ENCODE measurements at places on chromosomes 1 and 21.

GRCh38 chr1:239810061-239810481, 281.6 kb upstream of the FMN2 start:
- DNase-seq: no peak

- no peak for DNase-seq
These were observed 32.9 kb downstream of the FMO4 start for GRCh38 chr1:171346881-171347280.

GRCh38 chr1:86082183-86082582, 74.4 kb downstream of the COL24A1 start:
- DNase-seq: no peak

DNA sequence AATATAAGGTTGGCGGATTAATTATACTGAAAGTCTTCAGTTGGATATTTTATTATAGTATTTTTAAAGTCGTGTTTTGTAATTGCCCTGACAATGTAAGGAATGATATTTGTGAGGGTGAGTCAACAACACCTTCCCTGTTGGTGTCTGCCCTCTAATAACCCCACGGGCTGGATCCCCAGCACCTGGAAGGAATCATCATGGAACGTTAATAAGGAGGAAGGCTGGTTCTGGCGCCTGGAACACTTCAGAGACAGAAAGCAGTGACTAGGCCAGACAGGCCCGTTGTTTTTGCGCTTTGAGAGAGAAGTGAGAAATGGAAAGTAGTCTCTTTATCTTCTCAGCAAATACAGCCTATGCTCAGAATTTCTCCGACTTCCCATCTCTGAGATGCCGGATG, 31.6 kb downstream of the TEX35 start:
- DNase-seq: no peak

- DNase-seq: no peak
These were observed 47.6 kb downstream of the SSBP3 start for GRCh38 chr1:54358503-54359168.

DNA sequence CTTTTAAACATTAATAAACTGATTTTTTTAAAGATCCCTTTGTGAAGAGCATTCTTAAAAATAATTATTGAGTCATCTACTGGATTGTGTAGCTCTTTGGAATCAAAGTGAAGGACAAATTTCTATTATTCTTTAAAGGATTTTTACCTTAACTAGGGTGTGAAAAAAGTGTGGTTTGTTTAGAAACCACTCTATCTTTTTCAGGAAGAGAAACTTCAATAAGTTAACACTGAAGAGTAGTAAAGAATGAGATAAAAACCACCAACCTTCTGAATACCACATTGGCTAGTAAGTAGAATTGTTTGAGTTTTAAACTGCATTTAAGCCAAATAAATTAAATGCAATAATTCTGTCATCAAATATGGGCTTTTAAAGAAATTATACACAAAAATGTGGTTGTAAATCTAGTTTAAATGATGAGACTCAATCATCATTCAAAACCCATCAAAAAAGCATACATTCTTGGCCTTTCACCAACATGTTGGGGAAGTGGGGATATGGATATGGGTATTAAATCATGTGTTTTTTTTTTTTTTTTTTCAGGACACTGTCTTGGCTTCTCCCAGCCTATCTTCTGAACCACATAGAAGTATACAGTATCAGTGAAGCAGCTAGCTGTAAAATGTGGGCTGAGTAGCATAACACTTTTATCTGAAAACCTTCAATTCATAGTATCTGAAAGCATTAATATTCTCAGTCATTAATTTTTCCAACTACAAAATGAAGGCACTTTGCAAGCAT, 4.8 kb downstream of the S1PR1 start:
- no peak for DNase-seq

DNA sequence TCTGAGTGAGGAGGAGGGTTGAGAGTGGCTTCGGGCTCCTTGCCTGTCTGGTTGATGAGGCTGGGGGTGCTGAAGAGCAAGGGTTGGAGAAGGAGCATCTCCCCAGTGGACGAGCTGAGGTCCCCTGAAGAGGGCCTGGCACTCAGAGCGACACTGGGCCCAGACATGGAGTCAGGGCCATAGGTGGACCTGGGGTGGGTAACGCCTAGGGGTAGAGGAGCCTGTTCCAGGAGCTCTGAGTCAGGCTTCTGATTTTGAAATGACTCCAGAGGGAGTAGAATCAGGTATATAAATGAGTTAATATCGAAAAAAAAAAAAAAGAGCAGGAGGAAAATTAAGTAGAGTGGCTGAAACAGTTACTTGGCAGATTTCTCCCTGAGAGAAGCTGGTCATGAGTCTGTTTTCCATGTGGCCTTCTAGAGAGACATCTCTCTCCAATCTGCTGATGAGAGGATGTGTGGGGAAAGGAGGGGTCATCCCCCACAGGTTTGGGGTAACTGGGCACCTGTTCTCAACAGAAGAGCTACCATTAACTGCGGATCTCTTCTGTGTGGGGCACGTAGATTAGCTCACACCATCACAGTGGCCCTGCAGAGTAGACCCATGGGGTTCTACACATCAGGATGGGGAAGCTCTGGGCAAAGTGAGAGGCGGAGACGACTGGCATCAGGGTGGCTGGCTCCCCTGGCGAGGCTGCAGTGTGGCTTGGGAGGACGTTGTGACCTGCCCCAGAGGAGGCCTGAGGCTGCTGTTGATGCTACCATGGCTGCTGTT, 115.5 kb downstream of the DHRS3 start:
- DNase-seq: no peak

- no peak for DNase-seq
These were observed 744.2 kb downstream of the USP25 start for GRCh38 chr21:16473988-16474387.

GRCh38 chr1:228883535-228883934, 148.3 kb downstream of the RHOU start:
- DNase-seq: no peak

- DNase-seq: no peak
These were observed 53.4 kb upstream of the C1orf185 start for GRCh38 chr1:51048670-51049069.

DNA sequence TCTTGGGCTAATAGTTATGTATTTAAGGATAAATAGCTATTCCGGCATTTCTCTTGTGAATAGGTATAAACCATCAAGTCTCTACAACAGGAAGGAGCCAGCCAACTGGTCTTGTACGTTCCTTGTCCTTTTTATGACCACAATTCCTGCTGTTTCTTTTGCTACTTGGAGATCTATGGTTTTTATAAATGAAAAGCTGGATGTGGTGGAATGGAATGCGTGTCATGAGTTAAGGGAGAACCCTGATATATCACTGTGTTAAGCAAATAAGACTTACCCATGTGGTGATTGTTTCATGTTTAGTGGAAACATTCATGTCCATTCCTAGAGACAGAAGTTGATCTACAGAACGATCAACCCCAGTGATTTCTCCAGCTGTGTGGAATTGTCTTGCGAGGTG, 282.1 kb downstream of the RPS6KC1 start:
- DNase-seq: no peak
